ENCODE measurements at places on chromosomes 5 and 9. TPM values are rescaled to one million over a fixed set of nuclear protein-coding genes. Genes with fewer than 3 reads are reported as not detected.

Gene FYB1
- total RNA-seq: 11.1 TPM

Gene PCDH1
- total RNA-seq: 13.6 TPM

Gene ABCA2
- 19.7 TPM for total RNA-seq

Gene CDC25C
- total RNA-seq: not detected

DNA sequence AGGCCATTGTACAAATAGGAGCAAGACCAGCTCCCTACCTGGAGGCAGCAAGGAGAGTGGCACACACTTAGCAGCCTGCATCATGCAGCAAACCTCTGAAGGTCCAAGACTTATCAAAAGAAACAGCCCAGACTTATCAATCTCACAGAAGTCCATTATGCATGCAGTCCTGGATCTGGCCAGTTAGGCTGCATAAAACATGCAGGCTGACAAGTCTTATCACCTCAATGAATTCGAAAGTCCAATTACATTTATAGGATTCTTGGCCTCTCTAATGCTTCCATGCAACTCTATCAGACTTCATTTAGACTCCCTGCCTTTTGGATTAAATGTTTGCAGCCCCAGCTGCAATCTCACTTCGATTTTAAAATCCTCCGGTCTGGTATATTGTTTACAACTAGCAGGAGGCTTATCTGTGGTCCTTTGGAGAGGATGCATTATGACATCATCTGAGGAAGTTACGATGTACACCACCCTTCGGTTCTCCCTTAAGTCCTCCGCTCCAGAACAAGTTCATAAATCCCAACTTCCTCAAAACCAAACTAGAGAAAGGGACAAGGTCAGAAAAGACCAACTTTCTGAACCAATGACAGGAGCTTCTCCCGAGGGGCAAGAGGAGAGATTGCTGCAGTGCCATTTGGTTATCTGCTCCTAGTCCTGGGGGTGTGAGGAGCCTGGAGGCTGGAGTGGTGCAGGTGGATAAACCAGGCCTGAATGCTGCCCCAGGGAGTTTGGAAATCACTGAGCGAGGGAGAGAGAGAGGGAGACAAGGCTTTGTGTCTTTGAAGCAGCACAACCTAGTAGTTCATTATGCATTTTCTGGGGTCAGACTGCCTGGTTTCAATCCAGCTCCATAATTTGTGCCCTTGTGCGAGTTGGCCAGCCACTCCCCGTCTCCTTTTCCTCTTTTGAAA lies 313.9 kb downstream of the TLE1 start:
- H3K36me3 ChIP-seq: no peaks in the 10 kb centered on the region
- H3K4me1 ChIP-seq: no peaks in the 10 kb centered on the region
- H3K4me3 ChIP-seq: no peak overlapping the region
- DNase-seq: no peak
- no peaks in the 10 kb centered on the region for H3K27me3 ChIP-seq

- no peaks in the 10 kb centered on the region for H3K27me3 ChIP-seq
- no peak overlapping the region for H3K27ac ChIP-seq
- DNase-seq: no peak
- H3K4me1 ChIP-seq: no peaks in the 10 kb centered on the region
- no peak overlapping the region for H3K4me3 ChIP-seq
- no peaks in the 10 kb centered on the region for H3K36me3 ChIP-seq
These were observed 43.3 kb downstream of the SPARC start for GRCh38 chr5:151643388-151643787.

GRCh38 chr9:130934246-130934645 lies 4.8 kb downstream of the FIBCD1 start:
- H3K27me3 ChIP-seq: peaks cover 62% of the 10 kb centered on the region
- no peaks in the 10 kb centered on the region for H3K36me3 ChIP-seq
- no peak overlapping the region for H3K4me3 ChIP-seq
- DNase-seq: no peak
- H3K4me1 ChIP-seq: no peaks in the 10 kb centered on the region
- no peak overlapping the region for H3K27ac ChIP-seq

- no peak overlapping the region for H3K27ac ChIP-seq
- H3K4me1 ChIP-seq: no peaks in the 10 kb centered on the region
- H3K27me3 ChIP-seq: no peaks in the 10 kb centered on the region
- DNase-seq: no peak
- H3K36me3 ChIP-seq: no peaks in the 10 kb centered on the region
These were observed 287.0 kb downstream of the GAS1 start for GRCh38 chr9:86660146-86660943.

GRCh38 chr5:13278811-13279210 lies 665.7 kb downstream of the DNAH5 start:
- H3K27ac ChIP-seq: no peak overlapping the region
- no peaks in the 10 kb centered on the region for H3K27me3 ChIP-seq
- no peak overlapping the region for H3K4me3 ChIP-seq
- H3K36me3 ChIP-seq: no peaks in the 10 kb centered on the region

GRCh38 chr9:18520416-18521047 lies 46.6 kb downstream of the ADAMTSL1 start:
- H3K4me3 ChIP-seq: no peak overlapping the region
- no peaks in the 10 kb centered on the region for H3K4me1 ChIP-seq
- no peaks in the 10 kb centered on the region for H3K36me3 ChIP-seq
- DNase-seq: peak; percentile 69

- H3K27ac ChIP-seq: peak overlapping the region; percentile 6
- H3K36me3 ChIP-seq: no peaks in the 10 kb centered on the region
- peaks cover 82% of the 10 kb centered on the region for H3K4me1 ChIP-seq
- no peaks in the 10 kb centered on the region for H3K27me3 ChIP-seq
These were observed 7.2 kb downstream of the MACROH2A1 start for GRCh38 chr5:135391869-135392255.

DNA sequence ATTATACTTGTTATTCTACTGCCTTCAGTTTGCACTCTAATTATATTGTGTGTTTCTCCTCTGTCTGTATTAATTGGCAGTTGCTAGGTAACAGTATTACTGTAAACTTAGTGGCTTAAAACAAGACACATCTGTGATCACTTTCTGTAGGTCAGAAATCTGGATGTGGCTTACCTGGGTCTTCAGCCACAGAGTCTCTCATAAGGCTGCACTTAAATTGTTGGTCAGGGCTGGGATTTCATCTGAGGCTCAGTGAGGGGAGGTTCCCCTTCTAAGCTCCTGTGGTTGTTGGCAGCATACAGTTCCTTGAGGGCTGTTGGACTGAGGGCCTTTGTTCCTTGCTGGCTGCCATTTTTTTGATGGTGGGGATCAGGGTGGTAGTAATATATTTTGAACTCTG lies 68.8 kb downstream of the SLC44A1 start:
- no peak overlapping the region for H3K27ac ChIP-seq
- H3K4me3 ChIP-seq: no peak overlapping the region
- no peaks in the 10 kb centered on the region for H3K36me3 ChIP-seq
- H3K4me1 ChIP-seq: peaks cover 6% of the 10 kb centered on the region
- no peaks in the 10 kb centered on the region for H3K27me3 ChIP-seq
- no peak for DNase-seq

Data from sigmoid colon (tissue), 7 donors.